Astrocyte of the cerebellum (primary cell): ENCODE measurements at places on chromosomes 11 and 22.

DNA sequence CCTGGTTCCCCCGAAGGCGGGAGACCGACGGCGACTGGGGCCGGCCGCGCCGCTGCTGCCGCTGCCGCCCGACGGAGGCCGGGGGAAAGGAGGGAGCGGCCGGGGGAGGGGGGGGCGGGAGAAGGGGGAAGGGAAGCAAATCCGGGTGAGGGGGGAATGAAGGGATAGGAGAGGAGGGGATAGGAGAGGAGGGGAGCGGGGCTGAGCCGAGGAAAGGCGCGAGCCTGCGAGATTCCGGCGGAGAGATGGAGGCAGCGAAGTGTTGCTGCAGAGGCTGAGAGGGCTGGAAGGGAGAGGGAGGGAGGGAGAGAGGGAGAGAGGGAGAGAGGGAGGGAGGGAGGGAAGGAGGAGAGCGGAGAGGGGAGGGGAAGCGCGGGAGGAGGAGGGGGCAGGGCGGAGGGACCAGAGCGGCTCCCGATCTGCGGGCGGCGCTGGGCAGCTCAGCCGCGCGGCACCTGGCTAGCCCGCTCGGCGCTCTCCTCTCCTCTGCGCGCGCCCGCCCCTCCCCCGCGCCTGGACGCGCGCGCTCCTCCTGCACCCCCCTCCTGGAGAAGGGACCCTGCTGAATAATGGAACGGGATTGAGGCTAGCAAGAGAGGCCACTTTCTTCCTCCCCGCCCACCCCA is 52.3 kb downstream of the SLC22A12 start:
- no peak for DNase-seq

- DNase-seq: no peak
These were observed 1.1 kb upstream of the SLC35F2 start for GRCh38 chr11:107859459-107860239.

DNA sequence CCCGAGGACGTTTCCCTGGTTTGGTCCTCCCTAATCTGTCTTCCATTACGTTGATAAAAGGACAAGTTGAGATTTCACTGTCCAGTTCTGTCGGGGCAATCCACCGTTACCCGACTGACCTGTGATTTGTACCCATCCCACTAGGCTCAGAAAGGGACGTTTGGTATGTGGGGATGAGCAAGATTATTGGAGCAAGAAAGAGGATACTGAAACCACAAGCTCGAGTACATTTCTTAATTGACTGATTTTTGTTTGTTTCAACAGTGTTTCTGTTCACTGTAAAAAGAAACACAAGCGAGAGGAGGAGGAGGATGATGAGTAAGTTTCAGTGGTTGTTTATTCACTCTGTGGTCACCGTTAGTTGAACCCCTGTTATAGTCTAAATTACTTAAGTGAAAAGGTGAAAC is 969 bp downstream of the CCDC117 start:
- DNase-seq: no peak

- DNase-seq: peak; percentile 94
These were observed 19.2 kb downstream of the XRRA1 start for GRCh38 chr11:74929431-74930363.

- DNase-seq: no peak
These were observed 61.6 kb upstream of the CDON start for GRCh38 chr11:126124231-126124661.

DNA sequence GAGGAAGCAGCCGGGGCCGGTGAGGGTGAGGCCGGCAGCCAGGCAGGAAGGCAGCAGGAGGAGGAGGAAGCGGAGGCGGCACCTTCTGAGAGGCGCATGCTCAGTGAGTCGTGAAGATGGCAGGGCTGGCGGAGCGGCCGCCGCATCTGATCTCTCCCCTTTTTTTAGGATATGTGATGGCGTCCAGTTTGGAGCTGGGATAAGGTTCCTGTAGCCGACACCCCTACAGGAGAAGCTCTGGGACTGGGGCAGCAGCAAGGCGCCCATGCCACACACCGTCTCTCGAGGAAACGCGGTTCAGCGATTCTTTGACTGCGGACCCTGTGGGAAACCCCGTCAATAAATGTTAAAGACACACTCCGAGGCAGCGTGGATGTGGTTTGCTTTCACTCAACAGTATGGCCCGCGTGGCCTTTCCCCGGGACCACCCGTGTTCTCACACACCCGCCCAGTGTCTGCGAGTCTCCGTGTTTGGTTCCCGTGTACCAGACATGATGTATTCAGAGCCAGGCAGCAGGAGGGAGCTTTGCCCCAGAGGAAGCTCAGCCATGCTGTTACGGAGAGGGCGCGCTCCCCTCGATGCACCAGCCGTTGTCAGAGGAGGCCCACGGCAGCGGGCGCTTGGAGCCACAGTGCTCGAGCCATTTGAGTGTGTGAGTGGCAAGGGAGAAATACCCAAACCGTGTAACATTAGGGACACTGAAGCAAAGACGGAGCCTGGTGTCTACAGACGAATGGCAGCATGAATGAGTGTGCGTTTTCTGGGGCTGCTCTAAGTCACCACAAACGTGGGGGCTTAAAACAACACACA is 27.7 kb upstream of the PARVB start:
- DNase-seq: no peak

GRCh38 chr11:130124096-130124495 is 35.5 kb upstream of the ST14 start:
- DNase-seq: peak; percentile 38

DNA sequence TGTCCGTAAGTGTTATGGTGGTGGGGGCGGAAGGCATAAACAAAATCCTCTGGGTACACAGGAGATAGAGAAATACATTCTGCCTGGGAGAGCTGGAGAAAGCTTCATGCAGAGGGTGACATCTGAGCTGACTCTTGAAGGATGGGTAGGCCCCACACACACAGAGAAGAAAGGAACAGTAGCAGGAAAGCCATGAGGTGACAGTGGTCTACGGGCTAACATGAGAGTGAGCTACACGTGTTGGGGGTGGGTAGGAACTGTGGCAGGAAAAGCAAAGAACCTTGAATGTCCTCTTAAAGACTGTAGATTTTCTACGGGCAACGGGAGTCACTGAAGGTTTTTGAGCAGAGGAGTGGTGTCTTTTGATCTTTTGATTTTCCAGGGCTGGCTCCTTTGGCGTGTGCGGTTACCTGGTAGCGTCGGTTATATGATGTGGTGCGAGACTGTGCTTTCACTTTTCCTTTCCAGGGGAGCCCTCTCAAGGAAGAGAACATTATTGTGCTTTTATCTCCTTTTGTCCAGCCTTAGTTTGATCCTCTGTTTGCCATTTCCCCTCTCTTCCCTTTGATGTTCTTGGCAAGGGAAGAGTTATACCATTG is 39.7 kb downstream of the ADAMTS8 start:
- DNase-seq: no peak

DNA sequence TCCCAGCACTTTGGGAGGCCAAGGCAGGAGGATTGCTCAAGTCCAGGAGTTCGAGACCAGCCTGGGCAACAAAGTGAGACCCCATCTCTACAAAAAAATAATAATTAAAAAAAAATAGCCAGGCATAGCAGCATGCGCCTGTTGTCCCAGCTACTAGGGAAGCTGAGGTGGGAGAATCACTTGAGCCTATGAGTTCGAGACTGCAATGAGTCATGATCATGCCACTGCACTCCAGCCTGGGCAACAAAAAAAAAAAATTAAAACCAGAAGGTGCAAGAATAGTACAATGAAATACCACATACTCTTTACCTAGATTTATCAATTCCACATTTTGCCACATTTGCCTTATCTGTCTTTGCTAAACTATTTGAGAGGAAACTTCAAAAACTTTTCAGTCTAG is 8.2 kb downstream of the DPF2 start:
- no peak for DNase-seq

GRCh38 chr22:33331017-33331416 is 272.8 kb upstream of the SYN3 start:
- no peak for DNase-seq

DNA sequence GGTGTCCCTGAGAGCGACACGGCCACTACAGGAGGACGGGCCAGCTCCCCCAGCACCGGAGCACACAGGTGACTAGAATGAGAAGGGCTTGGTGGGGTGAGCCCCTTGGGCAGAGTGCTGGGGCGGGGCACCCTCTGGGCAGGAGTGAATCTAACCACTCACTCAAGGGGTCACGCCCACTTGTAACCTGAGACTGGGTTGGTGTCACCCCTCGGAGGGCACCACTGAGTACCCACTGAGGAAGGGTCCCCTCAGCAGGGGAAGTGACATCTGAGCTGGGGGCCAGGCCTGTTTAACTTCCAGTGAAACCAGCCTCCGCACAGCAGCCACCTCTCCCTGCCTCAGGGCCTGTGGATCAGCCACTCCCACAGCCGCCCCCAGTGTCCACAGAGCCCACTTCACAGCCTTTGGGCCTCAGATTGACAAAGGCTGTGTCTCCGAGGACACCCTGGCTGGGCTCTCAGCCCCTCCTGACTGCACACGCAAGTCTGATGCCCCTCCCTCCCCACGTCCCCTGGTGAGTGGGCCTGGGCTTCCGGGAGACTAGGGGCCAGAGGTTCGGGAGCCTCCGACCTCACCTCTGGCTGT is 5.6 kb downstream of the GATD1 start:
- DNase-seq: no peak

DNA sequence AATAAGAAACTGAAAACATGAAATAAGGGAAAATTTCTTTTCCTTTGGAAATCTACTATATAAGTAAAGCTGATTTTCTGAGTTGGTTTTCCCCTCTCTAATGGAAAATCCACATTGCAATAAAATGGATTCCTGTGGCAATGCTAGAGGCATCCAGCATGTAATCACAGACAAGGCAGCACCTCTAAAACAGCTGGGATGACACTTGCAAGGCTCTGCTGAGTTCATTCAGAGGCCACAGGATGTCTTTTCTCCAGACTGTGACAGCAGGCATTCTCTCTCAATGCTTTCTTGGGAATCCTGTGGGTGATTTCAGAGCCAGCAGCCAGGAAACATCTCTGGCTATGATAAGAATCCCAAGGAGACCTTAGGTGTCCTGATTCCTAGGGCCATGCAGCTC is 201.3 kb upstream of the BLID start:
- DNase-seq: peak; percentile 40

GRCh38 chr11:24515632-24516031 is 18.8 kb downstream of the LUZP2 start:
- no peak for DNase-seq

GRCh38 chr22:30445438-30446145 is 20.0 kb downstream of the MTFP1 start:
- DNase-seq: no peak

DNA sequence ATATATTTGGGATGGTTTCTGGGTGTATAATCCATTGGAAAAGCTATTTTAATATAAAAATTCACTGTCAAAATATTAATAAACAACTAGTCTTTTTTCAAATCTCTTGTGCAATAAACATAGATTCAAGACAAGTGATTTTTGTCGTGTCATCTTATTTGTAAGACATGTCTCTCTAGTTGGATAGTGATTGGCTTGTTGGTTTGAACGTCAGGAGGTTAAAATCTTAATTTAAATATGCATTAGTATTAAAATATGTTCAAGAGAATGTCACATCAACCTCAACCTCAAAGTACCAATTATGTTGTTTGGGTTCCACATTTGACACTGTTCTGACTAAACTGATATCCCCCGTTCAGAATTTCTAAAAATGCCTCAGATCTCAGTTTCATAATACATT is 287.6 kb downstream of the CASP12 start:
- DNase-seq: no peak

DNA sequence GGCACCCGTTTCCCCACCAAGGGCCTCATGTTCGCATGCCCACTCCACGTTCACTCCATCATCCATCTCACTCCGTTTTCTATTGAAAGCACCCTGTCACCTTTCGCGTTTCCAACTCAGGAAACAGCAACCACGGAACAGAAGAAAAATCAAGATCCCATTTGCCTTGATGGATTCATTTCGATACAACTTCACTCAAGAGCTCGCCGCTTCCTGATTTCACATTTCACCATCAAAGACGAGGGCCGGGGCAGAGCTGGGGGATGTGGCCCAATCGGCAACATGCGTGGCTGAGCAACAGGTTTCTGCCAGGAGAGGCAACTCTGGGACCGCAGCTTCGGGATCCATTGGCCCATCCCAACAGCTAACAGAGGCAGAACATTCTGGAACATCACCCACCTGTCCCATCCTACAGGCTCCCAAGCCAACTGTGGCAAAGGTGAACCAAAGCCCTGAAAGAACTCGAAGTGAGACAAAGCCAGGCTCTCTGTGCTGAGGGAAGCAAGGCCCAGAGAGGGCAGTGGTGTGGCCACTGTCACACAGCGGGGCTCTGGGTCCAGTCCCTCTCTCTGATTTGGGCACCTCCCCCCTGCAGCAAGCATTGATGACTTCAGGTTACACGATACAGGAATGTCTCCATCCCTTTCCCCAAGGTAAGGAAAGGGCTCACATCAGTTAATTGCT is 36.2 kb upstream of the CD5 start:
- no peak for DNase-seq

GRCh38 chr11:44611088-44611487 is 45.6 kb downstream of the CD82 start:
- no peak for DNase-seq

GRCh38 chr11:63635762-63636465 is 21.7 kb upstream of the PLAAT3 start:
- DNase-seq: peak; percentile 45

- DNase-seq: no peak
These were observed 788 bp downstream of the LIN7C start for GRCh38 chr11:27505781-27506180.

- DNase-seq: no peak
These were observed 471.5 kb downstream of the LRRC4C start for GRCh38 chr11:40987776-40988435.
